ENCODE measurements at places on chromosomes 5 and 9. TPM values are rescaled to one million over a fixed set of nuclear protein-coding genes. Genes with fewer than 3 reads are reported as not detected.

DNA sequence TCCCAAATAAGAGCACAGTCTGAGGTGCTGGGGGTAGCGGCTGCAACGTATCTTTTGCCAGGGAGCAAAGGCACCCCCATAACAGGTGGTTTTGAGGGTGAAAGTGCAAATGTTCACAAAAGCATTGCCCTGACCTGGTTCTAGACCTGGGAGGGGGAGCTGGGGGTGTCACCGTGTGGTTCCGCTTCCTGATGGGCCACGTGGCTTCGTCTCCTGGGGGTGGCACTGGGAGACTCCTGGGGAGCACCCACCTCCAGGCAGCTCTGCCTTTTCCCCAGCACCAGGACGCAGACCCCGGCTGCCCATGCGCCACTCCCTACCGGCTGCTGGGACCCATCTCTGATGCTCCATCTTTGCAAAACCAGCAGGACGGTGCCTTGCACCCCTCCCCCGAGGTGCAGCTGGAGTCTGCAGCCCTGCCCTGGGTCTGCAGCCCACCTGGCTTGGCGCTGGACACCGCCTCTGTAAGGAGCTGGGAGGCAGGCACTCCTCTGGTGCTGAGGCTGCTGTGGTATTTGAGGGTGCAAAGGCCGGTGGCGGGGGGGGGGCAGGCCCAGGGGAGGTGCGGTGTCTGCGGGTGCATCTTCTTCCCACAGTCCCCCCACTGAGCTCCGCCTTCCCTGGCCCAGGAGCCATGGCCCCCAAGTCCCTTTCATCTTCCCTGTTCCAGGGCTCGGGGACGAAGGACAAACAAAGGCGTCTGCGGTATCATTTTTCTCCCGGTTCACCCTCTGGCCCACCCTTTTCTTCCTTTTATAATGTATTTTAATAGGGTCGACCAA is 29.8 kb upstream of the RXRA start:
- DNase-seq: no peak

DNA sequence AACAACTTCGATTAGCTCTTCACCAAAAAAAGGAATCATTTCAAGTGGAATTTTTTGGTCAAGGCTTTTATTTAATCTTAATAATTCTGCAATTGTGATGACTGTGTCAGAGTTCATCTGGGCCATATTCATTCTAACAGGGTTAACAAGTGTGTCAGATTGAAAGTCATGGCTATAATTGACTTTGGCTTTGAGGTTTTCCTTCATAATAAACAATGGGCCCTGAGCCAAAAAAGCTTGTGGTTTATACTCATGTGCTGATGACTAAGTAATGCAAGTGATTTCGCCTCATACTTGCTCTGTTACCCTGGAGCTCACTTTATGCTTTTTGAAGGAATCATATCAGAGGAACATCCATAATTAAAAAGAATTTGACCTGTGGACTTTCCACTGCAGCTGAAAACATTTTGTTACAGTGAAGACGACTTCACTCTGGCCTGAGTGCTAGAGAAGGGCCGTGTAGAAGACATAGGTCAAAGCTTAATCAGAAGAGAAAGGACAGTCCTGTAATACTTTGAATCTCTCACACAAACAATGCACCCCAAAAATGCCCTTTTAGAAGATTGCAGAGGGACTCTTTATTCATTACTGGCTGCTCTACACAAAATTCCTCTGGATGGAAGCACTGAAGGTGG is 101.7 kb downstream of the GDNF start:
- DNase-seq: peak; percentile 92

GRCh38 chr5:144308174-144308573 is 137.5 kb downstream of the KCTD16 start:
- DNase-seq: no peak

GRCh38 chr5:90902651-90903386 is 344.2 kb downstream of the ADGRV1 start:
- no peak for DNase-seq

DNA sequence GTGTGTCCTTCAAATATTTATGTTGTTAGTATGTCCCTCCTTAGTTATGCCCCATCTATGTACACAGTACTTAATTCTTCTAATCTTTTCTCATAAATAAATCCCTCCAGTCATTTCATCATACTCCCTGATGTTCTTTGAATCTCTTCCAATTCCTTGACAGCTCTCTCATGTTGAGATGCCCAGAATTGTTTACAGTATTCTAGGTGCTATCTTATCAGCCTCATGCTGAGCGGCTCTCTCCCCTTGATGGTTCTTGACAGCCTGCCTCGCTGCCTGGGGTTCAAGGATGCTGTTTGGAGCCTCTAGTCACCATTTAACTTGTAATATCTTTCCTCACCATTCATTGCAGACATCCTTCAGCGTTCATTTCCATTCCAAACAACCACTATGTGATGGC is 799.2 kb downstream of the BRINP1 start:
- no peak for DNase-seq

DNA sequence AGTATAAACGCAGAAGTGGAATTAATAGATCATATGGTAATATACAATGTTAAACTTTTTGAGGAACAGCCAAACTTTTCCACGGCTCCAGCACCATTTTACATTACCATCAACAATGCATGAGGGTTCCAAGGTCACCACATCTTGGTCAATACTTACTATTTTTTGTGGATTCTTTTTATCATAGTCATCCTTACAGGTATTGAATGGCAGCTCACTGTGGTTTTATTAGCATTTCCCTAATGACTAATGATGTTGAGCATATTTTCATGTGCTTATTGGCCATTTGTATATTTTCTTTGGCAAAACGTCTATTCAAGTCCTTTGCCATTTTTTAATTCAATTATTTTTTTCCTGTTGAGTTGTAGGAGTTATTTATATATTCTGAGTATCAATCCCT is 14.1 kb upstream of the RAPGEF6 start:
- DNase-seq: no peak

- DNase-seq: no peak
Measured at GRCh38 chr5:115396688-115397087, 100.2 kb upstream of the CCDC112 start.

- peak; percentile 33 for DNase-seq
Measured at GRCh38 chr9:22452415-22453010, 5.9 kb downstream of the DMRTA1 start.

DNA sequence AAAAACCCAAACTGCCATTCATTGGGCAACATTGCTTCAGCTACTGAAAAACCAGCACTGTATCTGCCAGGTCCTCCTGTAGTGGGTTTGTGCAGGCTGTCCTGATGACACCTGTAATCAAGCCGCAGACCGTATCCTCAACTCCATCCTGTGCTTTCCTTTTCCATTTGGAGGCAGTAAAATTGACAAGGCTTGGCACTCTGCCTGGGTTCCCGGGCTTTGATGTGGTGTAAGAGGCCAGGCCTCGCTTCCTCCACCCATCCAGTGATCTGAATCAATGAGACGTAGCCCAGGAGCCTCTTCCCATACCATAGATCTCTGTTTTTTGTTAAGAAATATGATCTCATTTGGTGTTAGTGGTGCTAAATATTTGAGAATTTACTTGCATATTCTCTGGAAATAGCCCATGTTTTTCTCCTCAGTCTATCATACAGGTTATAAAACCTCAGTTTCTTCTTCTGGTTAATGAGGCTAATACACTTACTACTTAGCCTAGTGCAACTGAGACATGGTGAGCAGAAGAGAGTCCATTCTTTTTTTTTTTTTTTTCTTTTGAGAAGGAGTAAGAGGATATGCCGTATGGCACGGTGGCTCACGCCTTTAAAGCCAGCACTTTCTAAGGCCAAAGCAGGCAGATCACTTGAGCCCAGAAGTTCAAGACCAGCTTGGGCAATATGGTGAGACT is 34.8 kb downstream of the LSM11 start:
- DNase-seq: peak; percentile 73

DNA sequence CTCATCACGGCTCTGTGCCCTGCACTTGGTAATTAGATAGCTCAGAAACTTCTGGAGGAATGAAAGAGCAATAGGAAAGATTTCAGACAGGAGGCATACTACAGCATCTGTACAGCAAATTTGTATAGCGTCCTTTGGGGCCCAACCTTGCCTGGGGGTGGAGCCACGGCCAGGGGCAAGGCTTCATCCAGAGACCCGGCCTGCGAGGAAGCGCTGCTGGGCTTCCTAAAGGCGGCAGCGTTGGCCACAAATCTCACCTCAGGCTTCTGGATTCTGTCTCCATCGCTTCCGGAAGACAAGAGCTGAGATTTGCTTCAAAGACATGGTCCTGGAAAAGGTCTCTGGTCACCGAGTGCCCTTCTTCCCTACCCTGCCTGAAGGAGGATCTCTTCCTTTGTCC is 12.2 kb upstream of the SPATA31D1 start:
- DNase-seq: no peak

- no peak for DNase-seq
Measured at GRCh38 chr5:78956901-78957300, 28.2 kb downstream of the ARSB start.

DNA sequence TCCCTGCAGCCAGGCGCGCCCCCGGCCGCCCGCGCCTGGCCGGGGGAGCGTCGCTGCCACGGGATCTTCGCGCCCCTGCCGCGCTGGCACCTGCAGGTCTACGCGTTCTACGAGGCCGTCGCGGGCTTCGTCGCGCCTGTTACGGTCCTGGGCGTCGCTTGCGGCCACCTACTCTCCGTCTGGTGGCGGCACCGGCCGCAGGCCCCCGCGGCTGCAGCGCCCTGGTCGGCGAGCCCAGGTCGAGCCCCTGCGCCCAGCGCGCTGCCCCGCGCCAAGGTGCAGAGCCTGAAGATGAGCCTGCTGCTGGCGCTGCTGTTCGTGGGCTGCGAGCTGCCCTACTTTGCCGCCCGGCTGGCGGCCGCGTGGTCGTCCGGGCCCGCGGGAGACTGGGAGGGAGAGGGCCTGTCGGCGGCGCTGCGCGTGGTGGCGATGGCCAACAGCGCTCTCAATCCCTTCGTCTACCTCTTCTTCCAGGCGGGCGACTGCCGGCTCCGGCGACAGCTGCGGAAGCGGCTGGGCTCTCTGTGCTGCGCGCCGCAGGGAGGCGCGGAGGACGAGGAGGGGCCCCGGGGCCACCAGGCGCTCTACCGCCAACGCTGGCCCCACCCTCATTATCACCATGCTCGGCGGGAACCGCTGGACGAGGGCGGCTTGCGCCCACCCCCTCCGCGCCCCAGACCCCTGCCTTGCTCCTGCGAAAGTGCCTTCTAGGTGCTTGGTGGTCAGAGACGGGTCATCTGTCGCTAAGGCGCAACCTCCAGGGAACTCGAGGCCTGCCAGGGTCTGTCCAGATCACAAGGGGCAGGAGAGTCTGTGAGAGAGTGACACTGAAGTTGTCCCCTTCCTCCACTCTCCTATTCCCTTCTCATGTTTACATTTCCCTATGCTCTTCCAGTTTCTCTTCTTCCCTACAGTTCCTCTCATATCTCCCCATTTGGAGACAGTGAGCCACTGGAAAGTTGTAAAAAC is 1.3 kb downstream of the GPR150 start:
- DNase-seq: no peak

DNA sequence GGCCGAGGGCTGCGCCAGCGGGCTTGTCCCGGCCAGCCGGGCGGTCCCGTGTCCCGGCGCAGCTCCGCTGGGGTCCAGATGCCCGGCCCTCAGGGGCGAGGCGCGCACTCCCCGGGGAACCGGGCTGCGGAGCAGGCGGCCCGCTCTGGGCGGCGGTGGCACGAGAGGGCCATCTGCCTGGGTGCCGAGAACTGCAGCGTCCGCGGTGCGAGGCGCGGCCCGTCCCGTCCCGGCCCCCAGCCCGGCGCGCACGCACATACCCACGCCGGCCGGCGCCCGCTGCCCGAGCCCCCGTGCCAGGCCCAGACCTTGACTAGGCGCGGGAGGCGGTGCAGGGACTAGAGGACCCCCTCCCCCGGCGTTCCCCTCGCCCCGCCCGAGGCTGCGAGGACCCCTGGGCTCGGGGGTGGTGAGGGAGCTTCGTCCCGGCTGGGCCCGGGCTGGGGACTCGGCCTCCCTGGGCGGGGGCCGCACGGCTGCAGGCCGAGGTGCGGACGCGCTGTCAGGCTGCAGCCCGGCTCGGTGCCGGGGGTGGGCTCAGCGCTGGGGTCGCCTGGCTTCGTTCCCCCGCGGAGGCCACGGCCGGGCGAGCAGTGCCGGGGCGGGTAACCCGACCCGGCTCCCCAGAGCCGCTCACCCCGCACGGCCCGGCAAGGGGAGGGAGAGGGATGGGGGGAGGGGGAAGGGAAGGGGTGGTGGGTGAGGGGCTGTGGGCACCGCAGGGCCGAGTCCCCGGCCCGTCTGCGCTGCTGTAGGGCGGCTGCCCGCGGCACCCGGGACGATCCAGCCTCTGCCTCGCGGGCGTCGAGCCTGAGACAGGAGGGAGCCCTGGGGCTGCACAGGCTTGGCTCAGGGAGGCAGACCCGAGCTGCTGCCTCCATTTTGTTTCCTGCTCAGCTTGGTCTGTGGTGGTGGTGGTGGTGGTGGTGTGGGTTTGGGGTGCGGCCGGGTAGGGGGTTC is 1.2 kb upstream of the NSD1 start:
- no peak for DNase-seq

- no peak for DNase-seq
Measured at GRCh38 chr9:29311221-29311620, 1737.9 kb upstream of the C9orf72 start.

GRCh38 chr5:135239453-135240282 is 159.4 kb downstream of the MACROH2A1 start:
- no peak for DNase-seq

GRCh38 chr9:98432134-98432533 is 176.7 kb upstream of the TBC1D2 start:
- no peak for DNase-seq

DNA sequence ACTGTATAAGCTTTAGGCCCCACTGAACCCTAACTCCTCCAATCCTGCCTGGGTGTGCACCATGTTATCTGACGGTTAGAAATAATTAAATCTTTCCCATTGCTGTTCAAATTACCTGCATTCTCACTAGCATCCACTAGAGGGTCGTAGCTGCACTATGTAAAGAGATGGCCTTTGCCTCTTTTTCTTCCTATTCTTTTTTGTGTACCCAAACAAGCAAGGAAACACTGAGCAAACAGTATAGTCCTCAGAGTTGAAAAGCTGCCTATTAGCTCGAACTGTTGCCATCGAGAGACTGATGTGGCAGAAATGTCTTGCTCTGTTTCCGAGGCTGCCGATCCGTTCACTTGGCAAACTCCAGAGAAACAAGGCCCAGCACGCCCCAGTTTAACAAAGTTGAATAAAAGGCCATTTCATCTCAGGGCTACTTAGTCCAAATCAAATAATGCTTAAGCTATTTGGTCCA is 163.8 kb upstream of the TRPM3 start:
- peak; percentile 74 for DNase-seq

GRCh38 chr5:31811210-31811609 is 172.3 kb downstream of the PDZD2 start:
- peak; percentile 91 for DNase-seq

- DNase-seq: no peak
Measured at GRCh38 chr9:13934416-13934815, 379.5 kb downstream of the NFIB start.

Gene OR1J1
- total RNA-seq: not detected

Gene TXNDC8
- total RNA-seq: not detected

Gene TRIP13
- 21.4 TPM for total RNA-seq

Gene OR13C2
- total RNA-seq: not detected

Gene SPINK7
- not detected for total RNA-seq

Gene ABCA2
- total RNA-seq: 21.7 TPM

Gene CFAP157
- total RNA-seq: not detected

Gene PCDHGB1
- 0.19 TPM for total RNA-seq

Gene OR1Q1
- not detected for total RNA-seq

Gene RAD1
- total RNA-seq: 16.7 TPM

Gene TMC1
- not detected for total RNA-seq

Gene HTR4
- not detected for total RNA-seq

Gene SMIM33
- not detected for total RNA-seq

Gene CARTPT
- total RNA-seq: not detected

Gene GPR150
- total RNA-seq: not detected

Gene NADK2
- 36.2 TPM for total RNA-seq
